Renal pelvis (tissue), 12 donors: ENCODE measurements at places on chromosomes 2 and 18. TPM values are rescaled to one million over a fixed set of nuclear protein-coding genes. Genes with fewer than 3 reads are reported as not detected.

- DNase-seq: no peak
These were observed 372.6 kb downstream of the SLC4A3 start for GRCh38 chr2:220000080-220000479.

The GRHL1 gene
- polyA plus RNA-seq: 5.1 TPM

DNA sequence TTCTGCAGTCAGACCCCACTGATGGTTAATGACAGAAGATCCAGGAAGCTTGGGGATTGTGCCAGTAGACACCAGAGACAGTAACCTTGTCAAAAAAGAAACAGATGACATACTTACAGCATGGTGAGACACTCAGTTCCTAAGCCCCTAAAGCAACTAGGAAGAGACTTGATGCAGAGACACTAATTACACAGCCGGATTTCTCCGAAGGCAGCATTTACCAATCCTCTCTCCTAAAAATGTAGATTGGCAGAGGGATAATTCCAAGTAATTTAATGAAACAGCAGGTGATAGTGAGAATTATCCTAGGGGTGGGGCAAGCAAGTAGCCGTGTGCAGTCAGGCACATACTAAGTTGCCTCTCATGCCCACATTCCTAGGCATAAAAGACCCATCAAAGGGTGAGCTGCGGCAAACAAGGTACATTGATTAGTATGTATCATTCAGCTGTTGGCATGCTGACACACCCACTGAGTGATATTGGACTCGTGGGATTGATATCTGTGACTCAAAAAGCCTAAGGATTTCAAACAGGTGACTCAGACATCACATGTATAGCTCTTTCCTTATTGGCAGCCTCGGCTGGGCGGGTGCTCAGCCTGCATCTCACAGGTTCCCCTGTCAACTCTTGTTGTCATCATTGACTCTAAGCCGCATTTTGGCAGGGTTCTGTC, 296.7 kb upstream of the ATP5MC3 start:
- no peak for DNase-seq

The NMUR1 gene
- 0.74 TPM for polyA plus RNA-seq

GRCh38 chr2:170675701-170676100, 39.4 kb upstream of the SP5 start:
- no peak for DNase-seq

- no peak for DNase-seq
These were observed 53.6 kb downstream of the CDK15 start for GRCh38 chr2:201859949-201860348.

DNA sequence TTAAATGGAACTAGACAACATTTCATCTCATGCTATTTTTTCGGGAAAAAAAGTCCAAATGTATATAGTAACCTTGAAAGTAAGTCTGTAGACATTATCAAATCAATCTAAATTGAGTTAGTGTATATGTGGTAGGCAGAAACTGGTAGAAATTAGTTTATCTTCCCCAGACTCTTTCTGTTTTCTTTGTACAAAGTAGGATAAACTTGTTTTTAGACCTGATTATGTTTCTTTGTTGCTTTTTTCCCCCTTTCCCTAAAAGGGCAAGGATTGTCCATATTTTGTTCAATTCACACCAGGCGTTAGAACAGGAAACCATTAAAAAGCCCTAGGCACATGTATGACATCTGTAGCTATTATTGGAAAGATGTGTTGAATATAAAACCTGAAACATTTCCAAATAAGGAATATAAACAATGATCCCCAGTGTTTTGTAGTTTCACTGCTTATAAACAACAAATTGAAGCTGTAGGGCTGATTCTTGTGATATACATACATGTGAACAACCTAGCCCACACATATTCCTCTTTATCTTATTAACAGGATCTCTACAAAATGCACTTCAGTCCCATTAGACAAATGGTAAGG, 528.3 kb downstream of the PARD3B start:
- no peak for DNase-seq

DNA sequence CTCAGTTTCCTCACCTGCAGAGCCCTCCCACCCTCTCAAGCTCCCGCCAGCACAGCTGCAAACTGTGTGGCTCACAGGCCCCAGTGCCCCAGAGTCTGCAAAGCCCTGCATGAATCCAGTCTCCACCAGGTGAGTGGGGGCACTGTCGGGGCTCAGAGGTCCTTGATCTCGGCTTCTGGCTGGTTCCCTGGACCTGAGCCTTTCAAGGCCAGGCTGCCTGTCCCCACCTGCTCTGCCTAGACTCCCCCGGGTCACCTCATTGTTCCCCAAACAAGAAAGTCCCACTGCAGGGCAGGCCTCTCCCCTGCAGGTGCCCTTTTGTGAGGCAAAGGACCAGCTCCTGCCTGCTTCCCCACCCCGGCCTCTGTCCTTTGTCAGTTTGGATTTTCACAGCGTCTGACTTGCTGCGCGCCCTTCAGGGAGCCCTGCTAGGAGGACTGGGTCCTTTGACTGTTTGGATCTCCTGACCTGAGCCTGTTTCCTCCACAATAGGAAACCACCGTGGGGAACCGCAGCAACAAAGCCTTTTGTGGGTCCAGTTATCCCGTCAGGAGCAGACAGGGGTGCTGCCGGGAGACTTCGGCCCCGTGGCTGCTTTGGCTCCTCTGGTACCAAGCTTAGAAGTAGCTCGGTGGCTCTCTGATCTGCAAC, 200.5 kb upstream of the HDAC4 start:
- no peak for DNase-seq

The FAP gene
- 10.1 TPM for polyA plus RNA-seq

The ING5 gene
- polyA plus RNA-seq: 49.4 TPM

DNA sequence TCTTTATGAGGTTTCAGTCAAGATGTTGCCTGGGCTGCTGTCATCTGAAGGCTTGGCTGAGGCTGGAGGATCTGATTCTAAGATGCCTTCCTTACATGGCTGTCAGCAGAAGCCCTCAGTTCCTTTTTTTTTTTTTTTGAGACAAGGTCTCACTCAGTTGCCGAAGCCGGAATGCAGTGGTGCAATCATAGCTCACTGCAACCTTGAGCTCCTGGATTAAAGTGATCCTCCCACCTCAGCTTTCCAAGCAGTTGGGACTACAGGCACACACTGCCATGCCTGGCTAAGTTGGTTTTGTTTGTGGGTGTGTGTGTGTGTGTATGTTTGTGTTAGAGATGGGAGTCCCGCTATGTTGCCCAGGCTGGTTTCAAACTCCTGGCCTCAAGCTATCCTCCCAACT, 13.1 kb upstream of the SLC35F5 start:
- DNase-seq: no peak

- DNase-seq: no peak
These were observed 186.7 kb downstream of the INSIG2 start for GRCh38 chr2:118274841-118275510.

DNA sequence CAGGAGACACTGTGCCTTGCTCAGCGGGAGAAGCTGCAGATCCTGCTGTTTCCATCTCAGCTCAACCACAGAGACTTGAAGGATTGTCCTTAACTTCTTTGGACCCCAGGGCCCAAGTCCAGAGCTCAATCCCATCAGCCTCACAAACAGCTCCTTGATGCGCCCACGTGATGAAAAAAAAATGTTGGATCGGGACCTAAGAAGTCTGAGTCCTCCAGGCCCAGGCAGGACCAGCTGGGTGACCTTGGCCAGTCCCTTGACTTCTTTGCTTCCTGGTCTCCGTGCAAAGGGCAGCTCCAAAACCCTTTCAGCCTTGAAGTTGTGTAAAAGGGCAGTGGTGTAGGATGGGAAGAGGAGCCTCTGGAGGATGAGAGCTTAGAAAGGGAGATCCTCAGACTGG, 175.5 kb downstream of the ZFP36L2 start:
- DNase-seq: no peak

GRCh38 chr2:122390406-122390805, 635.0 kb downstream of the TSN start:
- no peak for DNase-seq

DNA sequence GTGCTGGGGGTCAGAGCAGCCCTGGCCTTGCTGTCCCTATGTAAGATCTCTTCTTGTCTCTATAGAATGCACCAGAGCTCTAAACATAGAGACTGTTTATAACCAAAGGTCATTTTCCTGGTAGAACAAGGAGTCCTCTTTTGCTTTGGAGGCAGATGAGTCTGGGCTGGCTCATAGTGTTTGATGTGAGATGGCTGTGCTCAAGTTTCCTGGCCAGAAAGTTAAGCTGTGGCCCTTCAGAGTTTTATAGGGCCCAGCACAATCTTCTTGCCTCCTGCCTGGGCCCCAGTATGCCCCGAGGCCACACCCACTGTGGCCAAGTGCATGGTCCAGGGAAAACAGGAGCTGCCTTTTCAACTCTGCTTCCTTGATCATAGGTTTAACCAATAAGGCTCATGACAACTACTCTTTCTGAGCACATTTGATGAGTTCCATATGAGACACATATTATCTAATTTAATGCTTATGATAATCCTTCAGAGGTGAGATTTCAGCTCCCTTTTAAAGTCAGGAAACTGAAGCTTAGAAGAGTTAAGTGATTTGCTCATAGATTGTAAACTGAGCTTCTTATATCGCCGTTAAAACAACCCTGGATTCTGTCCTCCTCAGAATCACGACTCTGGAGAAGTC, 66.3 kb downstream of the MYCN start:
- no peak for DNase-seq

DNA sequence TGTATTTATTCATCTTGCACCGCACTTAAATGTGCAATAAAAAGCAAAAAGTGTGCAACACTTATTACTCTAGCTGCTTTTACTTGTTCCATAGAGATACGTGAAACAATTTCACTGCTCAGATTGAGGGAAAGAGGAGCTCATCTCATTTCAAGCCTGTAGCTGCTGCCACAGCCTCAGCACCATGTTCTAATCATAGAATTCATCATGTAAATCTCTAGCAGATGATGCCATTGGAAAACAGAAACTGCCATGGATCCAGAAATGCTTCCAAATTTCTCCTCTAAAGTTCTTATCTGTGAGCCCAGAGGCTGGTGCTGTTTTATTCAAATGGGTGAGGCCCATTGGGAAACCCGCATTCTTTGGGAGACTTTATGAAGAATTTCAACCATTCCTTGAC, 2.0 kb downstream of the CDC42EP3 start:
- DNase-seq: no peak

DNA sequence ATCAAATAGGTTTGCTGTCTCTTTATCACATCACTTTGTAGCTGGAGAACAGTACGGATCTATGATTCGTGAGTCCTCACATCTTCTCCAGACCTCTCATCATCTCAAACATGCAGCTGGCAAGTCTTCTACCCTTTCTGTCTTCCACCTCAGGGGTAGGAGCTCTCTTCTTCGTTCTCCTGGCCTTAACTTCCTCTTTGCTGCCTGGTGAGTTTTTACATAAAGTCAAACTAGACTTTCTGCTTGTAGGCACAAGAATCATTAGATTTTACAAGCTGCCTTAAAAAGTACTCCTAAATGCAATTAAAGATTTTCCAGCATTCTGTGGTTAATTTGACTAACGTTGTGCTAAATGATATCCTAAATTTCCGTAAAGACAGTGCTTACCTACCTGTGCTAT, 43.7 kb upstream of the TANK start:
- DNase-seq: no peak

The SPDYA gene
- 0.81 TPM for polyA plus RNA-seq

The SCN7A gene
- 9.0 TPM for polyA plus RNA-seq

DNA sequence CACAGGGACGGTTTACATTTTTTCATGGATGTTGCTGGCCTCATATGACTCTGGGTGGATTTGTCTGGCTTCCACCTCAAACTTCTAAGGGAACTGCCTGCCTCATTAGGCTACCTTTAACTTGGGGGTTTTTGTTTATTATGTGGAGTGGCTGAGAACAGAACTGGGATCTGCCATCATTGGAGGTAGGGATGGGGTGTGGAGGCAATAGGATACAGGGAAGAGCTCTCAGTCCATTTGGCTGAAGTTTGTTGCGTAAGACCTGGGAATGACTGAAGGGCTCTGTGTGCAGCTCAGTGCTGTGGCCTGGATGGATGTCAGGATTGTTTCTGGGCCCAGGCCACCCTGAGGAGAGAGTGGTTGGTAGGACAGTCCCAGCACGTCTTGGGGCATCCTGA, 31.2 kb downstream of the ASB1 start:
- no peak for DNase-seq

DNA sequence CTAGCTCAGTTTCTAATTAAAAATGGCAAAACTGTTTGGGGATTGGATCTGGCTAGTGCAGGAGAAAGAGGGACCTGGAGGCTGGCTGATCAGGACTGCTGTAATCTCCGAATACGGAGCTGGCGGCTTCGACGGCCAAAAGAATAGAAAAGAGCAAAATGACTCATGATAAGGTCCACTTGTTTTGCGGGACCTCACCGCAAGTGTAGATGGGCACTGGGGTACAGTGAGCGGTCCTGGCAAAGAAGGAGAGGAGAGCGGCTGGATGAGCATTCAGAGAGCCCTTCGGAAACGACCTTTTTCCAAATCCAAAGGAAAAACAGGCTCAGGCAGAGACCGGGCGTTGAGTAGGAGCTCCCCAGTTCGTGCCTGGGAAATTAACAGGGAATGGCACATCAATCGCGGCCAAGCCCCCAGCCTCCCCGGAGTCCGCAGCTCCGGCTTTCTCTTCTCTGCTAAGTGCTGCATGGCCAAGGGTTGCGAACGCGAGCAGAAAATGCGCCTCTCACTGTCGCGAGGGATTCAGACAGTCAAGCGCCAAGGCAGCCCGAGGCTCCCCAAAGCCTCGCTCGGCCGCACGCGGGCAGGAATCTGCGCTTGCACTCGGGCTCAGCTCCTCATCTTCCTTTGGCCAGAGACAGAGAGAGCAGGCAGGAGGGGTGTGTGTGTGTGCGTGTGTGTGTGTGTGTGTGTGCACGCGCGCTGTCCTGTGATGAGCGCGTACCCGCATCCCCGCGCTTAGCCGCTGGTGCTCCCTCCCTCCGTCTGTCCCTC, 1.8 kb downstream of the DCC start:
- peak; percentile 27 for DNase-seq

DNA sequence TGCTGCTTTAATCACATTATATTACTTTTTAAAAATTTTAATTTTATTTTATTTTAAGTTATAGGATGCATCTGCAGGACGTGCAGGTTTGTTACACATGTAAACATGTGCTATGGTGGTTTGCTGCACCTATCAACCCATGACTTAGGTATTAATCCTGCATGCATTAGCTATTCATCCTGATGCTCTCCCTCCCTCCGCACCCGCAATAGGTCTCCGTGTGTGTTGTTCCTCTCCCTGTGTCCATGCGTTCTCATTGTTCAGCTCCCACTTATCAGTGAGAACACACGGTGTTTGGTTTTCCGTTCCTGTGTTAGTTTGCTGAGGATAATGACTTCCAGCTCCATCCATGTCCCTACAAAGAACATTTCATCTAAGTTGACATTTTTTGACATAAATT, 283.2 kb downstream of the CYRIA start:
- no peak for DNase-seq

The SIX2 gene
- 33.3 TPM for polyA plus RNA-seq

- DNase-seq: no peak
These were observed 724.0 kb upstream of the LINC00305 start for GRCh38 chr18:64872710-64873458.

- DNase-seq: no peak
These were observed 30.4 kb downstream of the NAT8 start for GRCh38 chr2:73611867-73612266.

- DNase-seq: no peak
These were observed 256.1 kb downstream of the NCKAP5 start for GRCh38 chr2:133312038-133312729.

The KYNU gene
- 6.2 TPM for polyA plus RNA-seq
